ENCODE measurements at places on chromosomes 13 and 19. TPM values are rescaled to one million over a fixed set of nuclear protein-coding genes. Genes with fewer than 3 reads are reported as not detected.

DNA sequence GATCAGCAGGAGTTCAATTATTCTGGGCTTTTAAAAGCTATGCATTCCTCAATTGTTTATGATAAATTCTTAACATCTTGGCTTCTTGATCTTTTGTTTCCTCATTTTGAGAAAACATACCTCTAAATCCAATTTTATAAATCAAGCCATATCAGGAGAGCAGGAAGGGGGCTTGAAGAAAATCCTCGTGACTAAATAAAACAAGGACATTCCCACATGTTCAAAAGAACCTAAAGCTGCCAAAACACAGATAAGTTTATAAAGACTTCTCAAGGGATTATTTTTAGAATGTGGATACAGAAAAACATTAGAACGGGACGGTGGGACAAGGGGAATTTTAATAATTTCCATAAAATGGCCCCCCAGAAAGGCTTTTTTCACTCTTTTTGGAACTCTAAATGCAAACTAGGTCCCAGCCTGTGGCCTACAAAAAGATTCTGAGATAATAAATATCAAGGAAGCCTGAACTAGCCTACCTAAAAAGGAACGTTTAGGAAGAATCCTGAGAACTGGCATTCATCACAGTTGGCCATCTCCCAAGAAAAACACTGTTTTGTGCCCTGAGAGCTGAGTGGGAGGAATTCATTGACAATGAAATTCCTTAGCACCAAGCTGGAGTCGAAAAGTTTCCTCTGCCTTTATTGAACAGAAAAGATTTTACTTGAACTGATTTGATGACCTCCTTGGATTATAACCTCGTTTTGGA lies 30.1 kb downstream of the ZAR1L start:
- no peaks in the 10 kb centered on the region for H3K36me3 ChIP-seq
- no peaks in the 10 kb centered on the region for H3K4me1 ChIP-seq
- H3K27me3 ChIP-seq: no peaks in the 10 kb centered on the region
- H3K4me3 ChIP-seq: no peak overlapping the region
- H3K27ac ChIP-seq: no peak overlapping the region

DNA sequence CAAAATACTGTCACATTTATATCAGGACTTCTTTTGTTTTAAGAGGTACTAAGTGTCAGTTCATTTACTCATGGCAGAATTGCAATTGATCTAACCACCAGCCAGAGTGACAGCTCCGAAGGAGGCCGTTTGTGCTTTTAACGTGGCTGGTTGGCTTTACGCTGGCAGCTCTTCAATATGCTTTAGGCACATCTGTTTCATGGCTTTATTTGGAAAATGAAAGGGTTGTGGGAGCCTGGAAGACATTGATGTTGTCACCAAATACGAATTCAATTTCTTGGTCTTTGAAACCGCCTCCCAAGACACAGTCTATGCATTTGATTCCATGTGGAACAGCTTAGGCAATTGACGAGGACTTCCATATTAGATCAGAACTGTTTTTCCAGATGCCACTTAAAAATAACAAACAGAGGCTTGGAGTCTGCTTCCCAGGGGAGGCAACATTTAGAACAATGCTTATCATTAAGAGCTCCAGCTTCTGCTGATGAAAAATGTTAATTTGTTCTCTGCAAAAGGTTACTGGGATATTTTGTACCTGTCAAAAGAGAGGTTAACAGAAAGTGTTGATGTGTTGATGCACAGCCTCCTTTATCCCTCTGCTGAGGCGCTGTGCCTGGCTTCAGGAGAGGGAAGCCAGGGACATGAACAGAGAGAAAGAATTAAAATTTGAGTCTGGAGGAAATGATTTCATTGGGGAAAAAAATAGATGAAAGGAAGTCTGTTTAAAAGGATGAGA lies 64.0 kb upstream of the TNFRSF19 start:
- no peak overlapping the region for H3K4me3 ChIP-seq
- H3K27ac ChIP-seq: no peak overlapping the region
- no peak for DNase-seq
- H3K27me3 ChIP-seq: peaks cover 9% of the 10 kb centered on the region
- no peaks in the 10 kb centered on the region for H3K4me1 ChIP-seq

- H3K4me3 ChIP-seq: no peak overlapping the region
- H3K27ac ChIP-seq: no peak overlapping the region
- no peaks in the 10 kb centered on the region for H3K36me3 ChIP-seq
- H3K27me3 ChIP-seq: peaks cover 5% of the 10 kb centered on the region
Observed at GRCh38 chr13:46057256-46058015, 4.9 kb upstream of the ZC3H13 start.

DNA sequence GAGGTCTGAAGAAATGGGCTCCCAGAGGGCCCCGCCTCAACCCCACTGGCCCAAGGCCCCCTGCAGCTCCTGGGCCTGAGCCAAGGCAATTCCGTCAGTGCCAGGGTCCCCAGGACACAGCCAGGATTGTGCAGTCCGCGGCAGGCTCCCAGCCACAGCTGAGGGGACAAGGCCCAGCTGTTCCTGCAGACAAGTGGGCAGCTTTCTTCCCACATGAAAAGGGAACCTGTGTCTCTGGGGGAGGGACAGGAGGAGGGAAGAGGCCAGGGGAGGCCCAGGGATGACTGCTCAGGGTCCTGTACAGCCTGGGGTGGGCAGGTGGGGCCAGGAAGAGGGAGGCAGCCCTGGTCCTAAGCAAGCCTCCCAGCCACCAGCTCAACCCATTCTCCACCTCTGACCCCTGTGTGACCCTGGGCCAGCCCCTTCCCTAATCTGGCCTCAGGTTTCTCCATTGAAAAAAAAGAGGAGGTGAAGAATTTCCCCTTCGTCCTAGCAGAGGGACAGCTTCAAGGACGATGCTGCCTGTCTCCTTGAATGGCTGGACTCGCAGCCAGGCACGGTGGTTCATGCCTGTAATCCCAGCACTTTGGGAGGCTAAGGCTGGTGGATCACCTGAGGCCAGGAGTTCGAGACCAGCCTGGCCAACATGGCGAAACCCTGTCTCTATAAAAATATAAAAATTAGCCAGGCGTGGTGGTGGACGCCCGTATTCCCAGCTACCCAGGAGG lies 20.5 kb upstream of the VSTM2B start:
- no peaks in the 10 kb centered on the region for H3K4me1 ChIP-seq
- H3K36me3 ChIP-seq: no peaks in the 10 kb centered on the region
- no peak overlapping the region for H3K4me3 ChIP-seq
- no peak overlapping the region for H3K27ac ChIP-seq
- no peak for DNase-seq

DNA sequence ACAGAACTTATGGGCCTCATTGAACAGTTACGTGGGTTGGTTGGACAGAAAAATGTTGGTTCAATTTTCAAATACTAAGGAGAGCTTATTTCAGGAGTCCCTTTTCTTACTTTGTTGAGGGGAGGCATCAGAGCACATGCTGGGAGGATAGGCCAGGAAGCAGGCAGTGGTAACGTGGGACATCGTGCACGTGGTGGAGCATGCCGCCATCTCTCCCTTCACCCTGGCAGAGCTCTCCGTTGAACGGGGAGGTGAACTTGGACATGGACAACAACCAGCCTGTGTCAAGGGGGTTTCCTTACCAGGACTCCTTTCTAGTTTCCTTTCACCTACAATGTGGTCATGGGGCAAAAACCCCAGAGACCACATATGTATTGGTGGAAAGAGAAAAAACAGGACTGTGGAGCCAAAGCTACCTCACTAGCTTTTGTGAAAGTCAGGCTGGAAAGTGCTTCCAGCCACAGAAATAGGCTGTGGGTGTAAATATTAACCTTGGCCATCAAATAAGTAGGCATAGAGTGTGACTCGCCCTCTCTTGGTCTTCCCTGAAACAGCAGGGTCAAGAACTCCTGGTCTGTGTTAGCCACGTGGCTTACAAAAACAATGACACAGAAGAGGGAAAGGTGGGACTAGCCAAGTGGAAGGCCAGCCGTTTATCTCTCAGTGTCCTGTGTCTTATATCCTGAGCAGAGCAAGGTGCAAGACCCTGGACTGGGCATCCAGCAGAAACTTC lies 14.4 kb downstream of the MICOS13 start:
- H3K36me3 ChIP-seq: peaks cover 90% of the 10 kb centered on the region
- no peak for DNase-seq
- no peaks in the 10 kb centered on the region for H3K4me1 ChIP-seq
- H3K4me3 ChIP-seq: no peak overlapping the region
- H3K27me3 ChIP-seq: no peaks in the 10 kb centered on the region

- peaks cover 31% of the 10 kb centered on the region for H3K36me3 ChIP-seq
- no peak for DNase-seq
- peak overlapping the region; percentile 18 for H3K27ac ChIP-seq
- peaks cover 43% of the 10 kb centered on the region for H3K4me1 ChIP-seq
- H3K4me3 ChIP-seq: no peak overlapping the region
- no peaks in the 10 kb centered on the region for H3K27me3 ChIP-seq
Observed at GRCh38 chr13:73876323-73876722, 257.9 kb downstream of the KLF12 start.

DNA sequence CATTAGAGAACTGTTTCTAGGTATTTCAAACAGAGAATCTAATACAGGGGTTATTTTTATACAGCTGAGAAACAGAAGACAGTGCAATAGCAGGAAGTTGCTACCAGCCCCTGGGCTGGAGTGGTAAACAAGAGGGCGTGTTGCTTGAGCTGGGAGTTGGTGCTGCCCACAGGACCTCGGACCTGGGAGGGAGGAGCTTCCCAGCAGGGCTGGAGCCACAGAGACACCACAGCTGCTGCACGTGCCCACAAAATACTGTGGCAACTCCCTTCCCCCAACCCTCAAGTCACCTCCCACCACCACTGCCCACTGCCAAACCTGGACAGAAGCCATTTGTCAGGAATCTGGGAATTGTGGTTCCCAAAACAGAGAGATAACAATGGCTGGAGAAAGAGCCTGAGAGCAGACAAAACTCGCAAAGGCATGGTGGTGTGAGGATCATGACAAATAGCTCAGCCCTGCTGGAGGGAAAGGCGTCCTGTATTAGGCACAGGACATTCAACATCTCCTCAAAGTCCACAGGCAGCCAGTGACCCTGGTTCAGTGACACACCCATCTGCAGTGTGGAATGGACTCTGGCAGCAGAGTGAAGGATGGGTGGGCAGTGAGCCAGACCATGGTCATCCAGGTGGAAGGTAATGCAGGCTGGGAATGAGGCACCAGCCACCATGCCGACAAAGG lies 57.2 kb downstream of the SPATA13 start:
- H3K36me3 ChIP-seq: no peaks in the 10 kb centered on the region
- no peak overlapping the region for H3K4me3 ChIP-seq
- H3K4me1 ChIP-seq: peaks cover 28% of the 10 kb centered on the region

- H3K4me1 ChIP-seq: peaks cover 14% of the 10 kb centered on the region
- DNase-seq: no peak
- no peak overlapping the region for H3K27ac ChIP-seq
- no peak overlapping the region for H3K4me3 ChIP-seq
Observed at GRCh38 chr13:79805317-79805716, 324.4 kb downstream of the NDFIP2 start.

- H3K36me3 ChIP-seq: peaks cover 66% of the 10 kb centered on the region
- DNase-seq: no peak
- no peak overlapping the region for H3K4me3 ChIP-seq
- H3K27ac ChIP-seq: no peak overlapping the region
- no peaks in the 10 kb centered on the region for H3K27me3 ChIP-seq
Observed at GRCh38 chr13:41833201-41833600, 127.7 kb downstream of the VWA8 start.

- H3K4me3 ChIP-seq: no peak overlapping the region
- peaks cover 26% of the 10 kb centered on the region for H3K4me1 ChIP-seq
- H3K27ac ChIP-seq: no peak overlapping the region
Observed at GRCh38 chr19:11416346-11417052, 2.6 kb downstream of the RGL3 start.

JSRP1 gene
- not detected for total RNA-seq

TEX26 gene
- total RNA-seq: not detected

- peaks cover 6% of the 10 kb centered on the region for H3K27me3 ChIP-seq
- H3K4me3 ChIP-seq: no peak overlapping the region
- no peak overlapping the region for H3K27ac ChIP-seq
- no peak for DNase-seq
- no peaks in the 10 kb centered on the region for H3K36me3 ChIP-seq
Observed at GRCh38 chr19:43078311-43078710, 4.2 kb downstream of the PSG2 start.

- H3K4me3 ChIP-seq: no peak overlapping the region
- no peak for DNase-seq
- no peak overlapping the region for H3K27ac ChIP-seq
Observed at GRCh38 chr13:54750521-54750920, 1721.9 kb downstream of the OLFM4 start.

NLRP7 gene
- not detected for total RNA-seq

GJA3 gene
- total RNA-seq: 1.6 TPM

DNA sequence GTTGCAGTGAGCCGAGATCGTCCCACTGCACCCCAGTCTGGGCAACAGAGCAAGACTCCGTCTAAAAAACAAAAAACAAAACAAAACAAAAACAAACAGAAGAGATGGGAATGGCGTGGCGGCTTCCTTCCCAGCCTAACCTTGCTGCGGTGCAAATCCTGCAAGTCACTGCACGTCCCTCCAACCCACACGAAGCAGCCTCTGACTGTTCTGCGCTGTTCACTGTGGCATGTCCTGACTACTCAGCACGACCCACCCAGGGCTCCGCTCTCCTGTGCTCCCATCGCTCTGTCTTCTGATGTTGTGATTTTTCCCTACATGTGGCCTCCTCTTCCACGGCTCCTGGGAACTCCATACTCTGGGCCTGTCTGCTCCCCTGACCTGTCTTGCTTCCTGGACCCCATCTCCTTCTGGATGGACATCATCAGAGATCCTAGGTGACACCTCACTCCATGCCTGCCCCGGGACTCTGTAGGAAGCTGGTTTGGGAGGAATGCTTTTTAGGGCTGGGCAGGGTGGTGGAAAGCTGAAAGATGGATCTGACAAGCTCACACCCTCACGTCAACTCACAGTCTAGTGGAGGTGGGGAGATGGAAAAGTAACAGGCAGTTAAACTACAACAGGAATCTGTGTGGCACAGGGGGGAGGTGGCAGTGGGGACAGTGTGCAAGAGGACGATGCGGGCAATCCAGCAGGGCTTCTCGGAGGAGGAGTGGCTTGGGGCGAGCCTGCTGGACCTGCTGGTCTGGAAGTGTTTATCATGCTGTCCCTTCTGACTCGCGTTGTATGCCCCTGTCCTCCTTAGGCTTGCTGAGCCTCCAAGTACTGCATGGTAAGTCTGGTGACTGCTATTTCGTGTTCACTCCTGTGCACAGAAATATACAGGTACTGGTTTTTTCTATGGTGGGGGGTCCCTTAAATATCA lies 18.8 kb downstream of the ZSCAN5A start:
- peaks cover 44% of the 10 kb centered on the region for H3K36me3 ChIP-seq
- peaks cover 4% of the 10 kb centered on the region for H3K4me1 ChIP-seq
- no peak overlapping the region for H3K27ac ChIP-seq
- H3K27me3 ChIP-seq: no peaks in the 10 kb centered on the region
- no peak overlapping the region for H3K4me3 ChIP-seq

LNX2 gene
- 10.0 TPM for total RNA-seq
